ENCODE measurements at places on chromosomes 6 and 20.

- DNase-seq: no peak
Observed at GRCh38 chr6:135191508-135192255, 10.6 kb downstream of the MYB start.

GRCh38 chr6:4459996-4460395 is 316.2 kb upstream of the CDYL start:
- DNase-seq: no peak

GRCh38 chr6:23413327-23414050 is 712.5 kb upstream of the NRSN1 start:
- DNase-seq: no peak

GRCh38 chr20:53639647-53640440 is 46.2 kb upstream of the ZNF217 start:
- no peak for DNase-seq

DNA sequence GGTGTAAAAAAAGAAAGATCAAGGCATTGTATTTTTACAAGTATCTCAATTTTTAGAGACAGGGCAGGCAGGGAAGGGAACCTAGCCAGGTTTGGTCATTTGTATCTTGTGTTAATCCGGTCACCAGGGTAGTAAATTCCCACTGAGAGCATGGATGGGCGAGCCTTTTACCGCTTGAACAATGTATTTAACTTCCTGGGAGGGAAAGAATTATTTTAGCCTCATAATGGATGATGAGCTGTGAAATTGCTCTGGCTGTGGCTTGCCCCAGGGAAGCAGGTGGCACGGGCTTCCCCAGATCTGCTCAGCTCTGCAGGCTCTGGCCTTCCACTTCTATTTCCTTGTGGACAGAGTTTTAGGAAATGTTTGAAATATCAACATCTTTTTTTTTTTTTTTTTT is 72.9 kb downstream of the TOX2 start:
- DNase-seq: no peak

- no peak for DNase-seq
Observed at GRCh38 chr6:140138311-140139010, 764.0 kb upstream of the CITED2 start.

DNA sequence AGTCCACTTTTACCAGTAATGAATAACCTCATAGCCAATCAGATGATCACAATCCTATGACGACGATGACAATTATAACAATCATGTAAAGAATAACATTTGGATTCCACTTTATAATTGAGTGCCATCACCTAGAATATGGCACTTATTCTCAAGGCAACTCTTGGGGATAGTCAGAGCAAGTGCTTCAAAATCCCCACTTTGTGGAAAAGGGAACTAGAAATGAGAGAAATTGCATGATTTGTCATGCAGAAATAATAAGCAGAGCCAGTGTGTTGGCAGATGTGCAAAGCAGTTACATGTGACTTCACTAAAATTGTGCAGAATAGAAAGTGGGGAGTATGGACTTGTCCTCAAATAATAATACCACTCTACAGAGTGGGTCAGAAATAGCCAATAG is 41.3 kb downstream of the FRK start:
- no peak for DNase-seq

DNA sequence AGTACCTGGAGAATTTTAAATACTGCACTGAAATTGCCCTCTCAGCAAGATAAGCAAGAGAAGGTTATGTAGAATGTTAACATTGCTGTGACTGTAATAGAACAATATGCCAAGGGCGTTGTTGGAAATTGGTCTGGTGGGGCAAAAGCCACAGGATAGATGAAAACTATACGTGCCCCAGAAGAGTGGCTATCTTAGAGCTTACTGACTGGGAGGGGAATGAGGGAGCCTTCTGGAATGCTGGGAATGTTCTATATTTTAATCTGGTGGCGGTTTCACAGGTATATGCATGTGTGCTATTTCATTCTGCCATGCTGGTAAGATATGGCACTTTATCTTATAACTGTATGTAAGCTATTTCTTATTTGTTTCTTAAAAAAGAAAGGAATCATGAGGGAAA is 35.2 kb upstream of the YWHAB start:
- DNase-seq: no peak

DNA sequence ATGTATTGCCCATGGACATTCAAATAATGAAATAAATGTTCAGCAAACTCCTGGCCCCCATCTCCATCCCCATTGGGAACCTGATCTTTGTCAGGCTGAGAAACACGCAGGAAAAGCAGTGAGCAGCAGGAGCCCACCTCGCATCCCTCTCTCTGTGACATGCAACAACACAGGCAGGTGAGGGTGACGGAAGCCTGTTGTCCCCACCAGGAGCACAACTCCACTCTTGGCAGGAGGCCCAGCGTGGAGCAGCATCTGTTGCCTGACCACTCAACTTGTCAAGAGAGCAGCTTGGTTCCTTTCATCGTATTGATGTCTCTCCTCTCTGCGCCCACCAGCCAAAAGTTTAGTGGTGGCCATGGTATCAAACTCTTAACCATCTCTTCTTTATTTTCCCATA is 586.9 kb upstream of the ARID1B start:
- DNase-seq: no peak

GRCh38 chr20:54839224-54839623 is 363.8 kb downstream of the DOK5 start:
- no peak for DNase-seq

GRCh38 chr6:140079328-140079727 is 704.9 kb upstream of the CITED2 start:
- no peak for DNase-seq

DNA sequence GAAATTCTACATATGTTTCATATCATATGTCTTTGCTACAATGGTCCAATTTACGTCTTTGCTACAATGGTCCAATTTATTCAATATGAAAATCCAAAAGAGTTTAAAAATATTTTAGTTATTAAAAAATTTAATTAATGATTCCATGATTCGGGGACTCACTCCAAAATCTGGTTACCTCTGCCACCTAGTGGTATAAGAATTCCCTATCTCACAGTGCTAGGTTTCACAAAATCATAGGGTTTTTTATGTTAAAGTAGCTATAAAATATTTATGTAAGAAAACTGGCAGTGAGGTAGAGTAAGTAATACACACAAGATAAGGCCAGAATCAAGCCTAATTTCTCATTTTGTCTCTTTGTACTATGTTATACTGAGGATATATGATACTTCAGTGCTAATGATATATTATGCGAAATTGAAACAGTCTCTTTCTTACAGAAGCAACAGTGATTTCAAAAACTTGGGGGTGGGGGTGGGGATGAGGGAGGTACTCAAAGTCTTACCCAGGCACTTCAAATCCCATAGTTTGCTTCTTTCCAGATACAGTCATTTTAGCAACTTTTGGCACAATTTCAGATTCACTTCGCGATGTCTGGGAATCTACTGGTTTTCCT is 52.3 kb downstream of the HBS1L start:
- DNase-seq: peak; percentile 42

DNA sequence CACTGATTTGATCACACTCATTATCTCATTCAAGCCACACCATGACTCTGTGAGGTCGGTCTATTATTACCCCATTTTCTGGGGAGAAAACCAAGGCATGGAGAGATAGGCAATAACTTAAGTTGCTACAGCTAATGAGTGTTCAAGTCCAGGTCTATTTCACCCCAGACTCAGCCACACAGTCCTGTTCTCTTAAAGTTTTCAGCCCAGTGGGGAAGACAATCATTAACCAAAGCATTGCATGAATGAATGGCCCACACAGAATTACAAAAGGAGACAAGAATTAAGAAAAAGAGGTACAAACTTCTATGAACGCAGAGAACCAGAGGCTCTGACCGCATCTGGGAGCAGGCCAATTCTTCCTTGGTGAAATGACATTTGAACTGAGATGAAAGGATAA is 7.1 kb downstream of the BPI start:
- no peak for DNase-seq

- DNase-seq: no peak
Observed at GRCh38 chr20:29497261-29497671, 1760.2 kb upstream of the DEFB115 start.

GRCh38 chr20:61706259-61706961 is 359.3 kb downstream of the TAF4 start:
- DNase-seq: no peak

GRCh38 chr20:24755411-24755922 is 193.6 kb upstream of the CST7 start:
- DNase-seq: no peak

- DNase-seq: no peak
Observed at GRCh38 chr6:138226700-138227315, 8.5 kb upstream of the PBOV1 start.

- DNase-seq: no peak
Observed at GRCh38 chr20:14838663-14839628, 501.5 kb upstream of the FLRT3 start.

DNA sequence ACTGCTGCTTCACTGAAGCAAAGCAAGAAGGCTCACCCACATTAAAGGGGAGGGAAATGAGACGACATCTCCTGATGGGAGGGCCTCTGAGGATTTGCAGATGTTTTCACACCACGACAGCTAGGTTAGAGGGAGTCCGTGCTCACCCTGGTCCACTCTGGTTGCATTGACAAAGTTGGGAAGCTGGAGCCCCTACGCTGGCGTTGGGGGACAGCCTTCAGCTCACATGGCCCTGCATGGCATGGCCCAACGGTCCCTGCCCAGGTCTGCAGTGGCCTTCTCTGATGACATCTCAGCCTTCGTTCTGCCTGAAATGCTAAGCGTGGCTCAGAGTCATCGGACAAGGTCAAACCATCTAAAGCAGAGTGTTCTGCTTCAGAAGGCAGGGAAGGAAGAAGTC is 3.8 kb upstream of the NAPB start:
- no peak for DNase-seq

- no peak for DNase-seq
Observed at GRCh38 chr6:115221198-115221597, 839.5 kb downstream of the FRK start.

DNA sequence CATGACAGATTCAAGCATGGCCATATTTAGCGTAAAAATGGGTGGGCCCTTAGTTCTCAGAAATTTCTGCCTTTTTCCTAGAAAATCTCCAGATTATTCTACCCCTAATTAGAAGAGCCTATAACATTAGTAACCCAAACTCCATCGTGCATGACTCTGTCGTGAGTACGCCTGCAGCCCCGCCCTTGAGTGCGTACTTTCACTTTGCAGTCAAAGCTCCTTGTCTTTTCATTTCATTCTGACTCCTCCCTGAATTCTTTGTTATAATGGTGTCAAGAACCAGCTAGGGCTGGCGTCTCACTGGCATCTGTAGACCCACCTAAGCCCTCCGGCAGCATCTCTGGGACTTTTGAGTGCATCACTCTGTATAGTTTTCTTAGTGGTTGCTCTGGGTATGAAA is 61.7 kb upstream of the NOX3 start:
- DNase-seq: no peak

DNA sequence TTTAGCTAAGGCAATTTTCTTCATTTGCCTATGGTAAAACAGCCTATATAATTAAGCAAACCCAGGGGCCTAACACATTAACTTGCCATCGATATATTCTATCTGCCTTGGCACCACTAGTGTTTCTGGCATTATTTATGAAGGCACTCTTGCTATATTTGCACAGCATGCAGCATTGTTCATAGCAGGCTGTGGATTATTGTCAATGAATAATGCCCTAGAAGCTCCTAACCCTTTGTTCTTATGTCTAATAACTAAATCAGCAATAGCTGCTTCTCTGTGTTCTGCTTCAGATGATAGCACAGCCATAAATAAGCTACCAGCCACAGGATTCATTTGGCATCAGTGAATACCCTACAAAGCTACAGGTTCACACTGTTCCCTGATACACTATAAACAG is 254.8 kb upstream of the STXBP5 start:
- no peak for DNase-seq

GRCh38 chr6:5946181-5946580 is 60.5 kb downstream of the NRN1 start:
- DNase-seq: no peak

GRCh38 chr6:96911171-96911570 is 13.4 kb upstream of the KLHL32 start:
- DNase-seq: no peak

GRCh38 chr6:146950351-146950835 is 253.8 kb upstream of the STXBP5 start:
- DNase-seq: no peak

DNA sequence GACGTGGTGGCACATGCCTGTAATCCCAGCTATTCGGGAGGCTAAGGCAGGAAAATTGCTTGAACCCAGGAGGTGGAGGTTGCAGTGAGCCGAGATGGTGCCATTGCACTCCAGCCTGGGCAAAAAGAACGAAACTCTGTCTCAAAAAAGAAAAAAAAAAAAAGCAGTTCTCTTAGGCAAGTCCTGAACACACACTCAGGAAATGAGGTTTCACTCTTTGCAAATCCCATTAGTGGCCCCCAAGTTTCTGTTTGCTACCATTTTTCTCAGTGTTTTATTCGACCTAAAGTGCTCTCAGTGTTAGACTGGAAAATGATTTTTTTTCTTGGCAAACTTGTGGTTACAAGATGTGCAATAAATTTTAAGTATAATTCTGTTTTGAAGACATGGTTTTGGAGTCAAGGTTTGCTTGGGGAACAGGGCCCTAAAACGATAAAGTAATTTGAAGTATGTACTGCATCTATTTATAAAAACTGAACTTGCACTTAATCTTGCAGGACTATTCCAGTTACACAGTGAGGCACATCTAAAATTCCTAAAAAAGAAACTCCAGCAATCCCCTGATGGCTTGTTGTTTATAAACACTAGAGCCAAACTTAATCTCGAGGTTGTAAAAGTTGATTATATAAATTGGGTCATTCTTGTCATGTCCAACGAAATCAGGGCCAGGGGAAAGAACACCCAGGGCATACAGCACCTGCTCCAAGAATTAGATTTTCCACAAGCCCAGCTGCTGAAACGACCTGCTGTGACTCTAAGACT is 42.6 kb downstream of the MAP1LC3A start:
- no peak for DNase-seq

GRCh38 chr6:142276256-142276655 is 25.6 kb upstream of the ADGRG6 start:
- no peak for DNase-seq

- DNase-seq: no peak
Observed at GRCh38 chr20:17663486-17663885, 18.6 kb downstream of the RRBP1 start.

- no peak for DNase-seq
Observed at GRCh38 chr20:21436205-21436604, 38.9 kb upstream of the NKX2-4 start.

DNA sequence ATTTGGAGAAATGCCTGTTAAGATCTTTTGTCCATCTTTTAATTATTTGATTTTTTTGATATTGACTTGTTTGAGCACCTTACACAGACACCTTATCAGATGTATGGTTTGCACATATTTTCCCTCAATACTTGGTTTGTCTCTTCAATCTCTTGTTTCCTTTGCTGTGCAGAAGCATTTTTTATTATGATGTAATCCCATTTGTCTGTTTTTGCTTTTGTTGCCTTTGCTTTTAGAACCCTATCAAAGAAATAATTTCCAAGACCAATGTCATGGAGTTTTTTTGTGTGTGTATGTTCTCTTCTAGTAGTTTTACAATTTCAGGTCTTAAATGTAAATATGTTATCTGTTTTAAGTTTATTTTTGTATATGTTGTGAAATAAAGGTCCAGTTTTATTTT is 73.9 kb downstream of the HTR1B start:
- no peak for DNase-seq

DNA sequence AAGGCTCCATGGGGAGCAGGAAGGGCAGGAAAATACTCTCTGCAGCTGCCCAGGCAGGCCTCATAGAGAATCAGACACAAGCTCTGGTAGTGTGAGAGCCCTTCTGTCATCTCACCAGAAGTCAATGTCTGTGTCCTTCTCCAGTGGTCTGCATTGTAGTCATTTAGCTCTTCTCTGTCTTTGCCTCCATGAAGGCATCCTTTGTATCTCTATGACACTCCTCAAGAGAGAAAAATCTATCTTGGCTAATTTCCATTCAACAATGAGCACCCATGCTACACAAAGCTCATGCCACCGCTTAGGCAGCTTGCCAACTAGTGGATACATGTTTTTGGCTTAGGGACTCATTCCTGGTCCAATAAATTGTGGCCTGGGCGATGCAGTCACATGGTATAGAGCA is 92.1 kb downstream of the RNF217 start:
- DNase-seq: no peak

Data from CD4-positive, alpha-beta T cell treated with Interleukin-2 at 100 ng/mL for 4 hours (primary cell).